SHP77 treated with DMSO at 0.1 percent for 48 hours (cell line): ENCODE measurements at places on chromosomes 6 and 20.

DNA sequence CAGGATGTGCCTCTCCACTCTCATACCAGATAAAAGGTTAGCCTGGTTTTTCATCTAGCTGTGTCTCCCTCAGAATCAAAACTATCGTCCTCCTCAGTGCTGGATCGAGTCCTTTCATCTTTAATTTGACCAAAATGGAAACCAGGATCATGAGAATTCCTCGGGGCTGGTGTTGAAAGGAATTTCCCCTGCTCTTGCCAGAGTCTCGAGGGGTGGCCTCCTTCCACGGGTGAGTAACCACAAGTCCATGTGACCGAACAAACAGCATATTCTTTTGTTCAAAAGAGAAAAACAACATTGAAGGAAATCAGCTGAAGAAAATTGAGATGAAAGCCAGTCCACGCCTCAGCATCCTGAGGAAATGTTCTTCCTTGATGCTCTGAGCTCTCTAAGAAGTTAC is 165.9 kb upstream of the CDYL start:
- no peak for DNase-seq

DNA sequence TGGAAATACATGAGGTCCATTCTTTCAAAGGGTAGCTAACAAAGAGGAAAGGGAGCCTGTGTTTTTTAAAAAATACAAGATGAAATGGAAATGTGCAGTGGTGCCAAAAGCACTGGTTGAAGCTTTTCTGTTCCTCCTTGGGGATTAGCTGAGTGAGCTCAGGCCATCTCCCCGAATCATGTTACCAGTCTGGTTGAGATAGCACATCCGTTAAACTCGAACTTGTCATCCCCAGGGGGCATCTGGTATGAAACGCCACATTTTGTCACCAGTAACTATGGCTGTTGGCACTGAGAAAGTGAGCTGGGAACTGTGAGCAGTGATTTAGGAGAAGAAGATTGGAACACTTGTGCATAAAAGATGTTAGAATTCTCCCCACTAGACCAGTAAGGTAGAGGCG is 196.2 kb downstream of the SAMD5 start:
- DNase-seq: no peak

- no peak for DNase-seq
Measured at GRCh38 chr6:158073776-158074175, 92.1 kb downstream of the SYNJ2 start.

- peak; percentile 62 for DNase-seq
Measured at GRCh38 chr6:96923871-96924493, 546 bp upstream of the KLHL32 start.

GRCh38 chr20:59850018-59850641 is 83.3 kb downstream of the SYCP2 start:
- peak; percentile 69 for DNase-seq

DNA sequence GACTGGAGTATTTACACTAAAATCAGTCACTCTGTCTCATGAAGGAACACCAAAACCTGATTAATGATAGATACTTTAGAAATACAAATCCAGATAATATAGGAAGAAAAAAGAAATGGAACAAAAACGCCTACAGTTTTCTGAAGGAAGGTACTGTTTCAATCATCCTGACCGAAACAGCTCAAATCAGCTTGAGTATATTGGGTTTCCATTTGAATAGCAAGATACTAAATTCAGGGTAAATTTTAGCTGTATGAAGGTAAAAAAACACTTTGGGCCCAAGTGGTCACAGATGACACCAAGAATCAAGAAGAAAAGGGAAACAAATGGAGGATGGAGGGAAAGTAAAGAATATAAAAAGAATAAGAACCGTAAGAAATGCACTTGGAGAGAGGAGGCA is 6.9 kb downstream of the ZSCAN23 start:
- DNase-seq: no peak

GRCh38 chr6:43965628-43966373 is 161.5 kb downstream of the MRPL14 start:
- no peak for DNase-seq

GRCh38 chr20:59705651-59706399 is 101.5 kb downstream of the PHACTR3 start:
- DNase-seq: no peak

- DNase-seq: no peak
Measured at GRCh38 chr6:17879184-17879583, 108.3 kb downstream of the KIF13A start.

- no peak for DNase-seq
Measured at GRCh38 chr6:145042559-145042958, 692.8 kb downstream of the EPM2A start.

GRCh38 chr20:17298171-17298570 is 71.3 kb downstream of the PCSK2 start:
- no peak for DNase-seq
